ENCODE measurements at places on chromosomes 1 and 21.

DNA sequence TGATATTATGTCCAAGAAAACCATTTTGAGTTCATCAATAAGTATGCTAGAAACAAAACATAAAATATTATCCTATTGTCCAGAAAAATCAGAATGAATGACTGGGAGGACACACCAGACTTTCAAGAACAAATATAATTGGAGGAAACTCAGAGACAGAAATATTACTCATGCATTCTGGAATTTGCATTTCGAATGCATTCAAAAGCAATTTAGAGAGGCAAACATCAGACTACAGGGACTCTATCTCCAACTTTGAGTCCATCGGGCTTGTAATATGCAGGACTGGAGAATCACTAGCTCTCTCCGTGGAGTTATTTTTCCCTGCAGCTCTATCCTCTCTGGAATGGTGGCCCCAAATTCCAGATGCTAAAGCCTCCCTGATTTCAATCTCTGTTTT lies 161.8 kb downstream of the CDC42BPA start:
- DNase-seq, result peak; percentile 12

GRCh38 chr1:241730031-241730430 lies 78.0 kb downstream of the WDR64 start:
- no peak for DNase-seq

GRCh38 chr1:234997201-234997895 lies 131.3 kb downstream of the TOMM20 start:
- peak; percentile 99 for DNase-seq

- DNase-seq, result no peak
Observed at GRCh38 chr1:242243472-242243871, 244.6 kb upstream of the MAP1LC3C start.

DNA sequence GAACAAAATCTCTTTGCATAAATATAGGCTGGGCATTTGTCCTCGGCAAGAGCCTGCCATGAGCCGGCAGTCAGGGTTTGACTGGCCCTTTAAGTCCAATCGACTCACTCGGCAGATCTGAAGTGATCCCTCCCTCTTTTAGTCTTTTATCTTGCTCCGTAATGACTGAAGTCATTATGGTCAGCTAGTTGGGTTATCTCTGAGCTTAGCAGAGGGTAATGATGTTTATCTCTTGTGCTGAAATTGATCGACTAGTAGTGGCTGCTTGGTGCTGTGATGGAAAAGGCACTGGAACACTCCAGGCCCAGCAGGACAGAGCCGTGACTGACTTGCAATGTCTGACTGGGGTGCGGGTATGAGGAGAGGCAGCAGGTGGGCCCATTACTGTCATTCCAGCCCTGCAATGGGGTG lies 468 bp upstream of the ABCA4 start:
- DNase-seq, result no peak

DNA sequence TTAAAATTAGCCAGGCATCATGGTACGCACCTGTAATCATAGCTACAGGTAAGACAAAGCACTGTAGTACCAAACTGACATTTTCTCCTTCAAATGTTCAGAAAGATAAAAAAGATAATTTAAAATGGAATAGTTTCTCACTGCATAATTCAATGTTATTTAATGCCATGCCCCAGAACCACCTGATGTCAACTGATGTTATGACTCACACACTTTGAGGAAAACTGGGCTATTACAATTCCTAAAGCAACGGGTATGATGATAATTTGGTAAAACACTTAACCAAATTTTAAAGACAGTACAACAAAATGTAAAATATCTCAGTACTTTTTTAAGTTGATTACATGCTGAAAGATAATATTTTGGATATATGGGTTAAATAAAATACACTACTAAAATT lies 22.9 kb upstream of the PLEKHO1 start:
- no peak for DNase-seq

Data from lung microvascular endothelial cell (primary cell).